Neural progenitor cell (in vitro differentiated cells): ENCODE measurements at places on chromosomes 3 and 15. TPM values are rescaled to one million over a fixed set of nuclear protein-coding genes. Genes with fewer than 3 reads are reported as not detected.

IL17RE gene
- total RNA-seq: 0.56 TPM in 1 of 2 replicates, not detected in the other

DNA sequence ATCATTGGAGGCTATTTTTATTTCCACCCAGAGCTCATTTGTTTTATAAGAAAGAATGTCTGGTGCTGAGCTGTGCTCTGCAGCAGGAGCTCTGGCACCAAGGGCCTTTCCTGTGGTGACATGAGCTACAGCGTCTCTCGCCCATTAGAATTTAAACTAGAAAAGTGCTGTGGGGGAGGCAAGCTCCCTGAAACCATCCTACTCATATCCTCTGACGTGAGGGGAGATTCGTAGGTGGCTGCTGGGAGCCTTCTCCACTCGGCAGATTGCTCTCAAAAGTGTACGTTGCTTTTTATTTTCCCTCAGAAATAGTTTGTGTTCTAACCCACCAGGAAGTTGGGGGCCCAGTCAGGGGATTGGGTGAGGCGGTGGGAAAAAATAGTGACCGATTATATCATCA is 76.3 kb upstream of the ARHGEF3 start:
- no peak for DNase-seq

FOXL2 gene
- total RNA-seq: not detected in 2 replicates

RBMS3 gene
- total RNA-seq: 0.47 and 0.65 TPM in 2 replicates

DNA sequence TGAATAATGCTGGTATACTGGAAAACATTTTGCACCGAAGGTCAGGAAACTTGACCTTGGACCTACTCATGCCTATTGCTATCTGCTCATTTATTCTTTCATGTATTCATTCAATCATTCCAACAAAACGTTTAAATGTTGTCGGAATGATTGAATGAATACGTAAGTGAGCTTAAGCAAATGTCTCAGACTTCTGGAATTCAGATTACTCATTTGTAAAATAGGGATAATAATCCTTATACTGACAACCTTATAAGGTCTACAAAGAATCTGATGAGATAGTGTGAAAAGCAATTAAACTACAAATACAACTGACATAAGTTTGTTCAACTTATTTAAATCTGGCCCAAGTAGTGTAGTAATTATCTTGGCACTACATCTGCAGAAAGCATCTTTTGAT is 288.7 kb downstream of the WDR72 start:
- DNase-seq: no peak

DNA sequence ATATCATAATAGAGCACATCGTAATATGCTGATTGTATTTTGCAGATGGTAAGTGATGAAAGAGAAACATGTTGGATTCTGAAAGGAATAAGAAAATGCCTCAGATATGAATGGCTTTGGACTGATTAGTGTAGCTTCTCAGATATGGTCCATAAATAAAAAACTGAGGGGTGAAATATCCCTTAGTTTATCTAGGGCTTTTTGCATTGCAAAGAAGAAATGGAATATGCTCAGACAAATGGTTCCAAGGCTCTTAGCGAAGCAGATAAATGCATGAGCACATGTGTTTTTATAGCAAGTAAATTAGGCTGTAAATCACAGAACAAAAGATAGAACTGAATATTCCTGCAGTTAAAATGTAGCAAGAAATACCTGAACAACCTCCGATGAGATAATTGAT is 820.9 kb upstream of the GRM7 start:
- DNase-seq: no peak

GRCh38 chr15:60729850-60730458 is 251.0 kb upstream of the ICE2 start:
- no peak for DNase-seq

GOLGA8T gene
- total RNA-seq: not detected in 2 replicates

LYZL4 gene
- not detected in 2 replicates for total RNA-seq

- no peak for DNase-seq
Observed at GRCh38 chr15:99187936-99188335, 61.4 kb downstream of the TTC23 start.
